ENCODE measurements at places on chromosomes 5 and 9.
A peak's percentile ranks its signal among the peaks of the same experiment; 100 is the strongest.

GRCh38 chr9:84296146-84296843 is 44.3 kb downstream of the SLC28A3 start:
- DNase-seq = no peak

DNA sequence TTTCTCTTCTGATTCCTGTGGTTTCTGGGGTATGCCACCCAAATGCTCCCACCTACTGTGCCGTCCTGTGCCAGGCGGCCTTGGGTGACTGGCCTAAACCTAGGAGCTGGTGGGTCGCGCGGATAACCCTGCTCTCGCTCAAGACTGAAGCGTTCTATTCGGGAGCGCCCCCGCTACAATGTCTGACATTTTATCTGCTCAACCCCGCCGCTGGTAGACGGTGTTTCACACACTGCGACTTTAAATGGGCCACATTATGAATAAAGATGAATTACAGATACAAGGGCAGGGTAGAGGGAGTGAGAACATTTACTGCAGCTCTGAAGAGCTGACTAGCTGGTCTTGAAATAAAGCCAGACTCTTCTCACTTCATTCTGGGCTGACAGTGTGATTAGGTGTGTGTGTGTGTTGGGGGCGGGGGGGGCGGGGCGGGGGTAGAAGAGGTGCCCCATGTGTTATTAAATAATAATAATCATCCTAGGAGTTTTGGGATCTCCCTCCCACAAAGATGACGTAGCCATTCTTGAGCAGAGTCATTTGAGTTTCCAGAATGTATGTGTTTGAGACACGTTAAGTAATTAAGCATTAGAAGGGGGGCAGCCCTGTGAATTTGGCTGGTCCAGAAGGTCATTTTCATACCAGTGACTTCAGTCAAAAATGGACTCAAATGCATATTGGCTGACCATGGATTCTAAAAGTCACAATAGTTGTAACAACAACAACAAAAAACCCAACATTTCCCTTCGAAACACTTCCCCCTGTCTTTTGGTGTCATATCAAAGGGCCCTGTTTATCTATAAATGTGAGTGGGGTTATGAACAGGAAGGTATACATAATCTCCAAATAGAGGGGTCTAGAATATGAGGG is 1.0 kb upstream of the PTCH1 start:
- DNase-seq = no peak

- DNase-seq = peak; percentile 42
Observed at GRCh38 chr9:312596-313320, 98.1 kb downstream of the DOCK8 start.

GRCh38 chr9:86563350-86563749 is 209.1 kb upstream of the TUT7 start:
- DNase-seq = no peak

DNA sequence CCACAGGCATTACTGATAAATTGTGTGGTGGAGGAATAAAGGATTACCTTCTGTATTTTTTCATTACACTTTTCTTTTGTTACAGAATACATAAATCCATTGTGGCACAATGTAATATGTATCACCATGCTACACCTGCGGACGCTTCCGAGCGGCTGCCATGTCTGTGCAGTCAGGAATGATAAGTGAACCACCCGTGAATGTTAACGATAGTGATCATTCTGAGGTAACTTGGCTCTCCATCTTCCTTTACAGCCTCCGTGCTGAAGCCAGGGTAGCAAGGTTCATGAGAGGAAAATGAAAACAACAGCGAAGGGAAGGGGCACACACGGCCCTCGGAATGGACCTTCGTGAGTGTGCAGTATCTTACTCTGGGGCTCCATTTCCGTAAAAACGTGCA is 161.2 kb downstream of the MAPKAP1 start:
- no peak for DNase-seq

DNA sequence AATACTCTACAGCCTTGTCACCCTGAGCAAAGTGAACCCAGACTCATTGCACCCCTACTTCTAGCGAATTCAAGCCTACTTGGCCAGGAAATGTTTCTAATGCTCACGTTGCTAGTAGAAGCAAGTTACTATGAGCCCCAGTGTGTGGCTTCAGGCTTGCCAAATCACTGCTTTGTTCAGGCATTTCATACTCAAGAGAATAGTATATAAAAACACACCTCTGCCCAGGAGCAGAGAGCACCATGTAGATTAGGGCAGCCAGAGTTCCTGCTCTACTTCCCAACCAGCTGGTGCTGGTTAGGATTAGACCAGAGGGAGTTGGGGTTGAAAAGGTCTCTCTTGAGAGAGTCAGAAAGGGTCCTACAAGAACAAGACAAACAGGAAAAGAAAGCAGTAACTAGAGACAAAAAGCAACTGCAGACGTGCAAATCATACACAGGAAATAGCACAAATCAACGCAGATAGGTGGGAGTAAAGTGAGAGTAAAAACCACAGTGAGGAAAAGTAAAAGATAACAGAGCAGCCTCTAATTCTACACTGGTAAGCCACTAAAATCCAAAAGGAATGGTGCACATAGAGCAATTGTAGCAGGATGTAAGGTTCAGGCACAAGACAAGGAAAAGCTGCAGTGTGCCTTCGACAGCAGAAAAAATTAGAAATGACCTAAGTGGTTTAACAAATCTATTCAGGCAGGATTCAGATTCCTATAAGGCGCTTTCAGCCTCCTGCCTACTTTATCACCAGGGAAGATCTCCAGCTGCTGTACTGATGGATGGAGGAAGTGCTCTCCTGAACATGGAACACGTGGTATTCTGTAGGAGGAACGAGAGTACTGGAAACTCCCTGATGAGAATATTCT is 49.6 kb upstream of the KIF2A start:
- DNase-seq = no peak

DNA sequence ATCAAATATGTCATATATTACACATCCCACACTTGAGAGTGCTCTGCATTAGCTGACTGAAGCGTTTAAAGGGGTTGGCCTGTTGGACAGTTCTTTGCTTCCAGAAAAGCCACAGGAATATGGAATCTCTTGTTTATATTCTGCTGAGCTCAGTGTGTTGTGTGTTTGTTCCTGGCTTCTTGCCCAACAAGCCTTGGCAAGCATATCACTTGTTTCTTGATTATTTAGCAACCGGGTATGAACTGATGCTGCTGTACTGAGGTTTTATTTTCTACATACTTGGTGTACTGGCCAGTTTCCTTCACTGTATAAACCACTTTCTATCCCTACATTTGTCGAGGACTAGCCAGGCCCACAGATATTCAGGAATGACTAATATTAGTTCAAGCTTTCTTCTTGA is 378.9 kb downstream of the KCTD16 start:
- DNase-seq = no peak

DNA sequence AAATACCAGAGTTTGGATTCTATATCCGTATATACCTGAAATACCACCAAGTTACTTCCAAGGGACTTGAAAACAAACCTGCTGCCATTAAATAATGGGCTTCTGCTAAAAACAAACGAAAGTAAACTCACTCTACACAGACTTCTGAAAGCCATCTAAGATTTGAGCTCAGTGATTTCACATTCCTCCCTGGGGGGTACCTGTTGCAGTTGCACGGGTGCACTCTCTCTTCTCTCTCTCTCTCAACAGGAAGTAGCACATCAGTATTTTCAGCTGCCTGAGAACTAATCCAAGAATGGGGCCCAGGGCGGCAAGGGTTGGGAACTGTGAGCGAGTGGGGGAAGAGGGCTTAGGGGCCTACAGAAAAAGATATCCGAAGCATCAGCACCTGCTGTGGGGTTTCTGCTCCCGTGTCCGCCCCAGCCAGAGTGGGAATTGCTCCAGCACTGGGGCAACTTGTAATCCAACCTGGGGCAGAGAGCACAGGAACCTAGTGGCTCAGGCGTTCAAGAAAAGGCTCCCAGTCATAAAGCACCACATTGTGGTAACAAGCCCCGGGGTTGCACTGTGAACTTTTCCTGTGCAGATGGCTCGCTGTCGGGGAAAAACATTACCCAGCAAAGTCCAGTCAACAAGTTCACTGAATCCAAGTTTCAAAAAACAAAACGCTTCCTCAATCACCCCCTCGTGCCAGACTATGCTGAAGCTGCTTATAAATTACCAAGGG is 99.8 kb downstream of the EFNA5 start:
- no peak for DNase-seq

DNA sequence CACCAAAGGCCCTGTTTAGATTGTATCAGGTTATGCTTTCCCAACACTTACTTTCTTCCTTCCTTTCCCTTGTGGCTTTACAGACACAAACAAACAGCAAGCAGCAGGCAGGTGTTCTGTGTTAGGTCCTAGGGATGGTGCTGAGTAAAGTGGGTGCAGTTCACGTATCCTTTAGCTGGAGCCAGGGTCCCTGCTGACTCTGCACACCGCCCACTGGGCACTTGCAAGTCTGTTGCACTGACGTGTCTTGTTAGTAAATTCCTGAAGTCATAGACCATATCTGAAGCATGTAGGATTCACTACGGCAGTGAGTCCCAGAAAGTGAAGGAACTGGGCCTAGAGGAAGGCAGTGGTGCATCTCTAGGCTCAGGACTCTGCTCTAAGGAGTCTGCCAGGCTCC is 96.5 kb downstream of the DAPK1 start:
- no peak for DNase-seq

- no peak for DNase-seq
Observed at GRCh38 chr5:172235132-172235780, 41.3 kb downstream of the EFCAB9 start.

DNA sequence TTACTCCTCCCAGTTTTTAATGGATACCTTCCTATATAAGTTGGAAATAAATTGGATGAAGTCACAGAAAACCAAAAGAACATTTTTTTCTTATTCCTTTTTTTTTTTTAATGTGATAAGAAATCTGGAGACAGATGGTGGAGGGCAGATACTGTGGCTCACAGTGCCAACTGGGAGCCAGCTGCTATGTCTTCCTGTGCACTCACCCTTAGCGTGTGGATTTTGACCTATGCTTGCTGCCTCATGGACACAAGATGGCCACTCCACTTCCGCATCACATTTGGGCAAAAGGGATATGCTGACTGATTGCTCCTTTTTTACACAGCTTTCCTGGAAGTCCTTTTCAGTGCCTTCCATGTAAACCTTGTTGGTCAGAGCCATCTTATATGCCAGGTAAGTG is 342.6 kb downstream of the MAN2A1 start:
- DNase-seq = no peak

GRCh38 chr5:115471345-115472063 is 73.1 kb downstream of the FEM1C start:
- DNase-seq = no peak

GRCh38 chr5:6356578-6357164 is 21.7 kb downstream of the MED10 start:
- no peak for DNase-seq

GRCh38 chr9:20620650-20621470 is 1.4 kb downstream of the MLLT3 start:
- peak; percentile 17 for DNase-seq

GRCh38 chr5:147756566-147756965 is 26.0 kb downstream of the JAKMIP2 start:
- DNase-seq = no peak
